ENCODE measurements at places on chromosomes 12 and 14.

GRCh38 chr12:113860059-113860820, 105.9 kb downstream of the RBM19 start:
- DNase-seq: no peak

GRCh38 chr14:72278316-72278715, 346.1 kb downstream of the RGS6 start:
- DNase-seq: no peak

DNA sequence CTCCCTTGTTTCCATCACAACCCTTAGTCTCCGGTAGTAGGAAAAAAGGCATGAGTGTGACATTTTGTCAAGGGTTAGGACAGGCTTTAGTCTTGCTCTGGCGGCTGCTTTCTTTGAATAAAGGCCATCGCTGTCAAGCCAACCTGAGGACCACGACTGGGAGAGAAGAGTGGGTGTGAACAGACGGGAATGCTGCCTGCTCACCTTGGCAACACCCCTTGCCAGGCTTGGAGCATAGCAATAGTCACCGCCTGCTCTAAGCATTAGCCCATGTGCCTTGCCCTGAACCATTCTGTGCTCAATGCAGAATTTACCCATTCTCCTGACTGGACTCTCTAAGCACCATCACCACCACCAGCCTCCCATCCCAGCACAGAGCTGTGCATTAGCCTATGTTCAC, 36.2 kb downstream of the SPTB start:
- no peak for DNase-seq

DNA sequence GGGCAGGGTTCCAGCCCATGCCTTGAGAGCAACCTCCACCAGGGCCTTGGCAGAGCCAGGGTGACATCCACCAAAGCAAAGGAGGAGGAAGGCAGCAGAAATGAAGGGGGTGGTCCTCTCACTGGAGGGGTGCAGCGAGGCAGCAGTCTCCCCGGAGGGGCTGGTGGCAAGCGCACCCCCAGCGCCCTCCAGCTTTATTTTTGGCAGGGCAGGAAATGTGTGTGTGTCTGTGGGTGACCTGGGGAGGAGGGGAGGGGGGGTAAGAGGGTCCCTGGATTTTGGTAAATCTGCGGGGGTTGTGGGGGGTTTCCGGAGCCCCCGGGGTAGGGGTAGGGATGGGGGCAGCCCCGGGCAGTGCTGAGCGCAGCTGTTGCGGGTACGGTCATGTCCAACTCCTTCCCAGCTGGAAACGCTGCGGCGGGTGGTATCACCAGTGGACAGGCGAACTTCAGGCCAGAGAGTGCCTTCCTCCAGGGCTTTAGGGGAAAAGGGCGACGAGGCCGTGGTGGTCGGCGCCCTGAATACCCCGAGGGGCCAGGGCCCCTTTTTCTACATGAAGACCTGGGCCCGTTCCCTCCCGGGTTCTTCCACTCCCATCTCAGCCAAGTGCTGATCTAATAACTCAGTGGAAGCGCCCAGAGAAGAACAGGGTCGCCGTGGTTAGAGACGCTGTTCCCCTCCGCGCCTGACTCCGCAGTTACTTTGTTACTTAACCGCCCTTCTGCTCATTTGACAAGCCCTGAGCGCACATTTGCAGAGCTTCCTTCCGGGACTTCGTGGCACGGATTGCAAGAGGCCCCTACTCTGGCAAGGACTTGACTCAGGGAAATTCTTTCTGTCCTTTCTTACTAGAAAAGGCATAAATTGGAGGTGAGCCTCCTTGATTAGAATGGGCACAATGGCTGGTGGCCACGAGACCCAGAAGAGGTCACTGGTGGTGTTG, 55.2 kb downstream of the FOS start:
- no peak for DNase-seq

GRCh38 chr12:70459786-70460185, 93.7 kb downstream of the KCNMB4 start:
- no peak for DNase-seq

DNA sequence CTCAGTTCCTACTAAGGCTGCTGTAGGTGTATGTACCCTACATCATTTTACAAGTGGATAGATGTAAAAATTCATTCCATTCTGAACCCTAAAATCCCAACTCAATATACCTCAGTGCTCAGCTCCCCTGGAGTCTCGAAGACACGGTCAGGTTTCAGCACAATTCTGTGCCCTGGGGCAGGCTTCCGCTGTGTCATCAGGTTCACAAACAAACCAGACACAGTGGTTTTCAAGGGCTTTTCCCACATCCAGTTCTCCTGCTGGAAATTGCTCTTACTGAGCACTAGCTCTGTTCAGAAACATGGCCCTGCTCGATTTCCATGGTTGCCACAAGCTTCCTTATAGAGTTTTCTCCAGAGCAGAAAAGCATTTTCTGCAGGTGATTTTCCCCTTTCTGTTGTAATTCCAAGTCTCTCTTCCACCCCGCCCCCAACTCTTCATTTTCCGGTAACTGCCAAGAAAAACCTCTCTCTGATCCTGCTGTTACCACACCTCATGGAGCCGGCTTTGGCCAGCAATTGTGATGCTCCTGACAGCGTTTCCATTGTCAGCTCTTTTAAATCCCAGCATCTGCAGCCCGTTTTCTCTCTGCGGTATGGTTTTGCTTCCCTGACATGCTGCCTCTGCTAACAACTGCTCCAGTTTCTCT, 483.0 kb upstream of the CCDC196 start:
- peak; percentile 67 for DNase-seq

DNA sequence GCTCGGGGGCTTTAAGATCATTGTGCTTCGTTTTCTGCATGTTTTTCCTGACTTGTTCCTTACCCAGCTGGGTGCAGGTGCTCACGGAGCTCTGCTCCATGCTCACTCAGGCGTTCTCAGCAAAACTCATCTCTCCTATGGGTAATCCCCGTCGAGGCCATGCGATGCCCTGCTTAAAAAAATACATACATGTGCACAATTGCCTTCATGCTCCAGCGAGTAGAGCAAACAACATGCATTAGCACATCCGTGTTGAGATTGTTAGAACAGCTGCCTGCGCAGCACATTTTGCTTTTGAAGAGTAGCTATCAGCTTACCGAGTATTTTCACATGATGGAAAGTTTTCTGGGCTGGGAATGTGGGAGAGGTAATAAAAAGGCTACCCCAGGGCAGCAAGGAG, 16.2 kb downstream of the AACS start:
- DNase-seq: no peak

DNA sequence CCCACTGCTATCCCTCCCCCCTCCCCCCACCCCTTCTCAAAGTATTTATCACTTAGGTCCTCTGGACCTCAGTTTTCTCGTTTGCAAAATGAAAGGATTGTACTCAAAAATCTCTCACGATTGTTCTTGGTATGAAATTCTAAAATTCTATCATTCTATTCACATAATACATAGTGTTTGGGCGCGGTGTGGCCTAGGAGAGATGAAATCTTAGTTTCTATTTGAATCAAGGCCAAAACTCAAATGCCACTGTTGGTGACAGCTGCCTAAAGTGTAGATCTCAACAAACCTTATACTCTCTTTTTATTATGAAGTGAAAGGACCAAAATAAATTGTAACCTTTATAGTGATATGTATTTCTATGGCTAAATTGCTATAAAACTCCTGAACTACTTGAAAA, 23.7 kb upstream of the YAF2 start:
- no peak for DNase-seq

DNA sequence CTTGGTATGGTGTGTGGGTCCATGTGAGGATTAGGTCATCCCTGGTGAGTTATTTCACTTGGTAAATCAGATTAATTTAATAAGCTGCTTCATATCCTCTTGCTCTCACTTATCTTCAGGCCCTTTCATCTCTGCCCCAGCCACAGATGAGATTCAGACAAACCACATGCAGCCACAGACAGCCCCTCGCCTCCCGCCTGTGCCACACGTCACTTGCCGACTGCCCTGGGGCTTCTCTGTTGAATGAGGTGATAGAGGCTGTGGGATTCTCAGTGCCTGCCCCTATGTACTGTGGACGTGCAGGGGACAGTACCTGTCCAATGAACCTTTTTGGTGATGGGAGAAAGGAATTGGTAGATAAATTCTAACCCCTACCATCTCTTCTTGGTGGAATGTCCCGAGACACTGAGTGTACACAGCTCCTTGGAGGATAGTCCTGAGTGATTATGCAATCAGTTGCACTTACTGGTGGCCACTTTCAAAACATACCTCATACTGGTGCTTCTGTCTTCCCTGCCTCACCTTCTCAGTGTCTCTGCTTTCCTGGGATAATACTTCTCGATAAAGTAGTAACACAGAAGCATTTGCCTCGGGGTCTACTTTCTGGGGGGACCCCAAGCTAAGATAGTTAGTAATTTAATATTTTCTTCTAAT, 248.7 kb downstream of the TTC6 start:
- DNase-seq: no peak

DNA sequence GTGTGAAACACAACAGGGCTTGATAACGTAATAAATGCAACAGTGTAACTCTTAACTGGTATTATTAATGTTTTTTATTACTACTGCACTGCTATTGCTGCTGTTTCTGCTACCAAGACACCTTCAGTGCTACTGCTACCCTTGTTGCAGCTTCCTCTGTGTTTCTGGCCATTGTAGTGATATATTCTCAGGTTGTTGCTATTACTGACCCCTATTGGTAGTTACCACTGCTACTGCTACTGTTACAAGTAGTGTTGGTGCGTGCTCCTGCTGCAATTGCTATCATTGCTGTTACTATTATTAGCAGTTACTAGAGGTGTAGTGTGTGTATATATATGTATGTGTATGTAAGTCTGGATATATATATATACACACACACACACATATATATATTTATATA, 87.2 kb upstream of the PTPRB start:
- DNase-seq: peak; percentile 8

GRCh38 chr14:75182821-75183220, 6.4 kb upstream of the TMED10 start:
- DNase-seq: peak; percentile 35

DNA sequence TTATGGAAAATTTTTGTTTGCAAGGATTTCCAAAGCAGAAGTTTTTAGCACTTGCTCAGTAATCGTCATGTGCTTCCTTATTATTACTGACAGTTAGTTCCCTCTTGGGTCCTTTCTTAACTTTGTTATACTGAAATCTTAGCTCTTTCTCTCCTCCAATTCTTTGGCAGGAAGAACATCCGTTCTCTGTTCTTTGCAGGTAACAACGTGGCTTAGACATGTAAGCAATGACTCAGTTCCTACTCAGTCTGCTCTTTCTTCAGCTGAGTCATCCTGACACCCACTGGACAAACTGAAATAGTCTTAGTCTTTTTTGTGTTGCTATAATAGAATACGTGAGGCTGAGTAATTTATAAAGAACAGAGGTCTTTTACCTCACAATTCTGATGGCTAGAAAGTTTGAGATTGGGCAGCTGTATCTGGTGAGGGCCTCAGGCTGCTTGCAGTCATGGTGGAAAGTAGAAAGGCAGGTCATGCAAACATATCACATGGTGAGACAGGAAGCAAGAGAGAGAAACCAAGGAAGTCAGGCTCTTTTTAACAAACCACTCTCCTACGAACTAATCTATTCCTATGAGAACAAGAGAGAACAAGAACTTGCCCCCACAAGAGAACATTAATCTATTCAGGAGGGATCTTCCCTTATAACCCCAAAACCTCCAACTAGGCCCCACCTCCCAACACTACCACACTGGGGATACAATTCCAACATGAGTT, 49.2 kb downstream of the TESPA1 start:
- peak; percentile 96 for DNase-seq

DNA sequence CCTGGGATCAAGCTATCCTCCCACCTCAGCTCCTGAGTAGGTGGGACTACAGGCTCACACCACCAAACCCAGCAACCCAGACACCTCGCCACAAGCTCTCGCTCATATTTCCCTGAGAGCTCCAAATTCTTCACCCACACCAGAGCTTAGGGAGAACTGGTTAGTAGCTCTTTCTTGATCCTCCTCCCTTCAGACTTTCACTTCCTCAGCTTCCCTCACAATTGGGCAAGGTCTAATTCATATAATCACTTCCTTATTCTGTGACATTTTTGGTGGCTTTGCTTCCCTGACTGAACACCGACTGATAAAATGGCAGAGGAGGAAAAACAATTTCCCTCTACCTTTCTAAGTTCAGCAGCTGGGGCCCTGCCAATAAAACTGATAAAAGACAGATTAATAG, 88.5 kb downstream of the GXYLT1 start:
- DNase-seq: no peak

DNA sequence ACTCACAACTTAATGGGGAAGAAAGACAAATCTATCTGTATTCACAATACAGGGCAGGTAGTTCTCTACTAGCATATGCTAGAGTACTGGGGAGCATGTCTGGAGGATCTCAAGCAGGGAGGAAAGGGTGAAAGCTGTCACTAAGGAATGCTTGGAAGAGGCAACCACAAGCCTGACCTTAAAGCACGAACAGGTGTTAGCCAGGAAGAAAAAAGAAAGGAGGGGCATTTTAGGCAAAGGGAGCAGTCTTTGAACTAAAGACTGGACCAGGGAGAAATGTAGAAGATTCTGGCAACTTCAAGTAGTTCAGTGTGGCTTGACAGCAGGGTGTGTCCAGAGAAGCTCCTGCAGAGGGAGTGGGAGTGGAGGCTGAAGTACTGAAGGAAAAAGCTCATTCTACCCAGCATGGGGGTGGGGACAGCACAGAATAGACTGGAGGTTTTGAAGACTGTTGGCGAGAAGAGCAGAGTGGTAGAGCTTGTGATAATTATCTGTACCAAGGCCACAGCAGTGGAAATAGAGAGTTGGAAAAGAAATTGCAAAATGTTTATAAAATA, 50.9 kb downstream of the AP5M1 start:
- DNase-seq: no peak

DNA sequence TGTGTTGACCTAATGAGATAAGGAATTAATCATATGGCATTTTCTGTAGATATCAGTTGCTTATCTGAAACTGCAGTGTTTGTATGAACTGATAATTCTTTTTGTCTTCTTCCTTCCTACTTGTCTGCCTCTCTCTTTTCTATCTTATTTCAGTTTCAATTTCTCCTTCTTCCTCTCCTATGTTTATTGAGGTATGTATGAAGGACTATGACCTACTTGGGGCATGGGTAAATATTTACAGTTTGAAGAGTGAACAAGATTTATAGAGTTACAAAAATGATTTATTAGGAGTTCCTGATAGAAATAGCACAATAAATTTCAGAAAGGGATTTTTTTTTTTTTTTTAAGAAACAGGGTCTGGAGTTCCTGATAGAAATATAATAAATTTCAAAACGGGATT, 88.7 kb upstream of the MUCL1 start:
- no peak for DNase-seq

DNA sequence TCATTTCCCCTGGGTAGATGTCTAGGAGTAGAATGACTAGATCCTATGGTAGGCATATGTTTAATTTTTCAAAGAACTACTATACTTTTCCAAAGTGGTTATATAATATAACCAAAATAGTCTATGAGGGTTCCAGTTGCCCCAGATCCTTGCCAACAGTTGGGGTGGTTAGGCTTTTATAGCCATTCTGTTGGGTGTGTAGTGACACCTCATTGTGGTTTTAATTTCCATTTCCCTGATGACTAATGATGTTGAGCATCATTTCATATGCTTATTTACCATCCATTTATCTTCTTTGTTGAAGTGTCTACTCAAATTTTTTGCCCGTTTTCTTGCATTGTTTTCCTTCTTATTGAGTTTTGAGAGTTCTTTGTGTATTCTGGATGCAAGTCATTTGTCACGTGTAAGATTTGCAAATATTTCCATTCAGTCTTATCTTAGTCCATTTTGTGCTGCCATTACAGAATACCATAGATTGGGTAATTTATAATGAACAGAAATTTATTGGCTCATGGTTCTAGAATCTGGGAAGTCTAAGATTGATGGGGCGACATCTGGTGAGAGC, 4.7 kb downstream of the SYNE2 start:
- peak; percentile 80 for DNase-seq

Measured in mammary epithelial cell (primary cell).